ENCODE measurements at places on chromosomes 16 and 17.

DNA sequence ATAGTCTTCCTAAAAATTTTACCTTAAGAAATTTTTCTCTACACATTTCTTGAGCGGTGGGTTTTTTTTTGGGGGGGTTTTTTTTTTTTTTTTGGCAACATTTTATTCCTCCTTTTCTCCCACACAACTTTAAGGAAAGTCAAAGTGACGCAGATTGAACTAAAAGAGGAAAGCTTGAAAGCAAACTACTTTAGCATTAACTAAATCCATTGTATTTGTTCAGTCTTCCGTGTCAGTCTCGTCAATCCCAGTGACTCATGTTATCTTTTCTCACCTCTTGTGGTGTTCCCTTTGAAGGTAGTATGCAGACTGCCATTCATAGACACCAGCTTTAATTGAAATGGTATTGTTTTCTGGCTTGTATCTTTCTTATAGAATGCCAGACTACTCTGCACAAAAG, 39.3 kb downstream of the TADA2A start:
- DNase-seq = no peak

- no peak for DNase-seq
These were observed 17.1 kb upstream of the DOK4 start for GRCh38 chr16:57503366-57503765.

- no peak for DNase-seq
These were observed 4.2 kb upstream of the ALOX15 start for GRCh38 chr17:4645642-4646041.

DNA sequence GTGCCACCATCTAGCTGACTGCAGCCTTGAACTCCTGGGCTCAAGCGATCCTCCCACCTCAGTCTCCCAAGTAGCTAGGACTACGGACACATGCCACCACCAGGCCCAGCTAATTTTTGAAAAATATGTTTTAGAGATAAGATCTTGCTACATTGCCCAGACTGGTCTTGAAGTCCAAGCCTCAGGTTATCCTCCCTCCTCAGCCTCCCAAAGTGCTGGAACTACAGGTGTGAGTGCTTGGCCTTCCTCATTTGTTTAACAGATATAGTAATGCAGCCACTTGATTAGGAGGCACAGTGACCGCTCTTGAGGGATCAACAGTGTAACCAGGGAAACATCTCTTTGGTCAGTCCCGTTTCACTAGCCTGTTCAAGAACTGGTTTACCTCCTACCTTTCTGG, 35.1 kb downstream of the HLF start:
- DNase-seq = no peak

- DNase-seq = no peak
These were observed 65.9 kb upstream of the TNRC6C start for GRCh38 chr17:77892469-77893143.

- no peak for DNase-seq
These were observed 244.2 kb downstream of the GSG1L start for GRCh38 chr16:27819356-27819755.

- DNase-seq = no peak
These were observed 46.3 kb upstream of the ICAM2 start for GRCh38 chr17:64066716-64067115.

DNA sequence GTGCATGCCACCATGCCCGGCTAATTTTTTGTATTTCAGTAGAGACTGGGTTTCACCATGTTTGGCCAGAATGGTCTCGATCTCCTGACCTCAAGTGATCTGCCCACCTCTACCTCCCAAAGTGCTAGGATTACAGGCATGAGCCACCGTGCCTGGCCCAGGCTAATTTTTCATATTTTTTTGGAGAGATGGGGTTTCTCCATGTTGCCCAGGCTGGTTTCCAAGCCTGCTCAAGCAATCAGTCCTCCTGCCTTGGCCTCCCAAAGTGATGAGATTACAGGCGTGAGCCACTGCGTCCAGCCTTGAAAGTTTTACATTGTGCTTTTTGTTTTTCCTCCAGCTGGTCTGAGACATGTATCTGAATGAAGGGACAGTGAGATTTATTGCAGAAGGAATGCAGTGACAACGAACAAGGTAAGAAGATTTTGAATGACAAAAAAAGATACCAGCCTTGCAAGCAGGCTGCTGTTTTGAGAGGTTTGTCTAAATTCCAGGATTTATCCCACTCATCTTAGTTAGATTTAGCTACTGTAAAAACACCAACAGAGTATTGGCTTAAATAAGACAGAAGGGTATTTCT, 3.4 kb upstream of the ENGASE start:
- DNase-seq = no peak

DNA sequence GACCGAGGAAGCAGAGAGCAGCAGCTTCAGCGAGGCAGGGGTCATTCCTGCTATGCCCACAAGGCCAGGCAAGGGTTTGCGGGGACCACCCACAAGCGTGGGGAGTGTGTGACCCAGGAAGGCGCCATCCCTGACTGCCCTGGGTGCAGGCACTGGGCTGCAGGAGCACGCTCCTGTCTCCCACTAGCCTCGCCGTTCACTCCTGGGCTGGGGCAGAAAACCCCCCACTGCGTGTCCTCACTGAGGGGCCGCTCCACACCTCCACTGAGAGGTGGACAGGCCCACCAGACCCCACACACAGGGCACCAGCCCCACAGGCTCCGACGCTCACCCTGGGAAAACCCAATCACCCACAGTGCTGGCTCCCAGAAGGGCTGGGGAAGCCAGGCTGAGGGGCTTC, 56.1 kb downstream of the KLHDC4 start:
- no peak for DNase-seq

DNA sequence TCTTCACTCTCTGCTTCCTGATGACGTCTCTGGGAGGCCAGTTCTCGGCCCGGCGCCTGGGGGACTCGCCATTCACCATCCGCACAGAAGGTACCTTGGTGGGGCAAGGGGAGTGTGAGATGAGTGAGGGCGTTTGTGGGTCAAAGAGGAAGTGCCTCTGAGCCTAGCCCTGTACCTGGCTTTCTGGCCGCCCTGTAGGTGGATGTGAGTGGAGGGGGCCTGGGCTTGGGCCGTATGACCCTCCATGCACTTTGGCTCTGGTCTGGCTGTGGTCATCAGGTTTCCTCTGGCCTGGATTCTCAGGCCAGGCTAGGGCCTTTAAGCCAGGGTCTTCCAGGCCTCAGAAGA, 4.6 kb downstream of the MGAT5B start:
- DNase-seq = no peak

DNA sequence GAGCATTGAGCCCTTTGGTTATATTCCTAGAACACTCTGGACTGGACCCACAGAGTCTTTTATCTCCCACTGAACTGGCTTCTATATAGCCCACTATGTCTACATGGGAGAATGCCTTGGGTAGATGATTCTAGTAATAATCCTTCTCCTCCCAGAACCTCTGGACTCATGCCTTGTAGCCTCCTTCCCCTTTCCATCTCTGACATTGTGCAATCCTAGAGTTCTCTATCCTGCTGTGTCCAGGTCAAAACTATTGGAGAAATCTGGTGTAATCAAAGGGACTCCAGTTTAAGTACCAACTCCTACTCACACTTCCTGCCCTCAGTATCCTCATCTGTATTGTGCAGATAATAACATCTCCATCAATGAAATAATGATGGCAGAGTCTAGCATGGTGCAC, 9.1 kb downstream of the RCVRN start:
- no peak for DNase-seq

GRCh38 chr17:46903762-46904672, 18.9 kb upstream of the GOSR2 start:
- no peak for DNase-seq

GRCh38 chr17:78112518-78113471, 15.8 kb downstream of the TMC6 start:
- DNase-seq = peak; percentile 92

GRCh38 chr16:2749476-2749875, 3.0 kb upstream of the SRRM2 start:
- DNase-seq = no peak

DNA sequence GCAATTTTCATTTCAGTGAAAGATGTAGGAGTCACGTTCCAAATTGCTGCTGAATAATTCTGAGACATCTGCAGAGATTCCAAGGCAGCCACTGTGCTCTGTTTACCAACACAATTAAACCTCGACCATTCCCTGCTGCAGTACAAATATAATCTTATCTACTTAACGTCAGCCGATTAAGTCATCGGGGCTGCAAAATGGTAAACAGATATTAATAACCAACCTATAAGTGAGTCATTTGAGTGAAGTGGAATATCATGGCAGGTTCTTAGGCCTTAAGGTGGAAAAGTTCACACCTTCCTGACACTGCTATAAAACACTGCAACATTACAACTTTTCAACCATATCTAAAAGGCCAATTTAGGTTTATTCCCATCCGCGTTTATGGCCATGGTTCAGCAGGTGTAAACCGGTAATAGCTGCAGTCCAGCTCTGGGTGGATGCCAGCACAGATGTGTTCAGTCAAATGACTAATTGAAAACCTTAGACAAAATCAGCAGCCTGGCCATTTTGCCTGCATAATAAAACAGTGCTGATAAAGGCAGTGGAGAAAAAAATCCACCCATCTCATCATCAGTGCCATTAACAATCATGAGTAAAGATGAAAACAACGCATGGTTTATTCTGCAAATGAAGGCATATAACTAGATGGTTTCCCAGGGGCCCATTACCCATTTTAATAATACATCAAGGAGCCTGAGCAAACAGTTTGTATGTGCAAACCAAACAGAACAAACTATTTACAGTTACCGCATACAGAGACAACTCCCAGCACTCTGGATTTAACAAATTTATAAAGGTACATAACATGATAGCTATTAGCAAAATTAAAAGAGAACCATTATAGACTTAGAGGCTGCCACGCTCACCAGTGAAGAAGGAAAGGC, 202.9 kb upstream of the IRX3 start:
- DNase-seq = no peak

- no peak for DNase-seq
These were observed 9.6 kb downstream of the SLC7A6 start for GRCh38 chr16:68273896-68274295.

- DNase-seq = no peak
These were observed 31.0 kb upstream of the SLC5A10 start for GRCh38 chr17:18920911-18921441.

- no peak for DNase-seq
These were observed 9.7 kb downstream of the SPNS3 start for GRCh38 chr17:4443476-4443875.

GRCh38 chr16:78098087-78098486, 1.4 kb upstream of the WWOX start:
- no peak for DNase-seq

DNA sequence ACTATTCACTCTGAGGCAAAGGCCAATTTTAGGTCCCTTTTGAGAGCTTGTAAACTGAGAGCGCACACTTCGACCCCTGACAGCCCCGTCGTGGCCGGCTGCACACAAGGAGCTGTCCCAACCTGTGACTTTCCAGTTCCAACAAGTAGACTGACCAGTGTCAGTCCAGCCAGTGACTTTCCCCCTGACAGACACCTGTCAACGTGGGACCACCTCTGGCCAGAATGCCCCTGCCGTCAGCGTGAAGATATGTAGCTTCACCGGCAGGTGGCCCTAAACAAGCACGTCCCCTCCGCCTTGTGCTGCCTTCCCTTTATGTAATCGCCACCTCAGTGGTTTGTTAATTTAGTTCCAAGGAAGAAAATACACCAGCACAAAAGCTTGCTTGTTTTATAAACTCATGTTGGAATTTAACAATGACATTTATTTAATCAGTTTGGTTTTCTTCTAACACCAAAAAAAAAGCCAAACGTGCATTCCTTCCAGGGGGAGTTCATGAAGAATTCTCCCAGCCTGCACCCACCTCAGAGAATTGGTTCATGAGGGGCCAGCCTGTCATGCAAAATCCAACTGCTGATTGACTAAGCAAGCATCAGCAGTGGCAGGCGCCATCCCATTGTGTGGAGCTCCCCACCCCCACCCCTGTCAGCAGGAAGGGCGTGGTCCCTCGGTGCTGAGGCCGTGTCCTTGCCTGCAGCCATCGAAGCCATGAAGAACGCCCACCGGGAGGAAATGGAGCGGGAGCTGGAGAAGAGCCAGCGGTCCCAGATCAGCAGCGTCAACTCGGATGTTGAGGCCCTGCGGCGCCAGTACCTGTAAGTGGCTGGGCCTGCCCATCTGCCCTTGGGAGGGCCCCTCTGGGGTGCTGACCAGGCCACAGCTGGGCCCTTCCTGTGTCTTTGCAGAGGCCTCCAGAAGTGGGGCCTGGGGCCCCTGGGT, 33.9 kb downstream of the PLD6 start:
- DNase-seq = no peak

- no peak for DNase-seq
These were observed 37.2 kb downstream of the MFSD11 start for GRCh38 chr17:76775021-76775600.

GRCh38 chr16:67155295-67156142, 4.2 kb downstream of the TRADD start:
- DNase-seq = peak; percentile 81

GRCh38 chr17:35243561-35244340, 879 bp downstream of the SLFN5 start:
- no peak for DNase-seq

- DNase-seq = no peak
These were observed 7.5 kb upstream of the KREMEN2 start for GRCh38 chr16:2956579-2956956.

- DNase-seq = peak; percentile 85
These were observed 14.4 kb downstream of the HID1 start for GRCh38 chr17:74957935-74958740.

GRCh38 chr17:5667871-5668270, 83.6 kb upstream of the NLRP1 start:
- DNase-seq = no peak

DNA sequence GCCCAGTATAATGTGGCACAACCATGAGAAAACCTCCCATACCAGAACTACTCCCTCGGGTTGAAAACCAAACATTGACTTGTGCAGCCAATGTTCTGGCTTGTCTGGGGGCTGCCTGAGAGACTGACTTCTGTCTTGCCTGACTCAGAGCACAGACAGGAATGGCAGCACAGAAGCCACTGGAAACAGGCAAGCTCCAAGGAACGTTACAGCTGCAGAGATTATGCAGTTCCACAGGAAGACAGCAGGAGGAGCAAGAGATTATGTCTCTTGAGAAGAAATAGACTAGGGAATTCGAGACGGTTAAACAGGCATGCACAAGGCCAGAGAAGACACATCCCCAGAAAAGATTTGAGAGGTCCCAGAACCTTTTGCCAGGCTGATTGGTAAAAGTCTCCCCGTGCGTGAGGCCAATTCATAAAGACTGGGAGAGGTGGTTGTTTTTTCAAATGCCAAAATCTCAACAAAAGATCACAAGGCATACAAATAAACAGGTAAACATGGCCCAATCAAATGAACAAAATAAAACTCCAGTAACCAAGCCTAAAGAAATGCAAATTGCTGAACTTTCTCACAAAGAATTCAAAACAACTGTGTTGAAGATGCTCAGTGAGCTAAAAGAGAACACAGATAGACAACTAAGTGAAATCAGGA, 90.6 kb upstream of the CDH5 start:
- no peak for DNase-seq

DNA sequence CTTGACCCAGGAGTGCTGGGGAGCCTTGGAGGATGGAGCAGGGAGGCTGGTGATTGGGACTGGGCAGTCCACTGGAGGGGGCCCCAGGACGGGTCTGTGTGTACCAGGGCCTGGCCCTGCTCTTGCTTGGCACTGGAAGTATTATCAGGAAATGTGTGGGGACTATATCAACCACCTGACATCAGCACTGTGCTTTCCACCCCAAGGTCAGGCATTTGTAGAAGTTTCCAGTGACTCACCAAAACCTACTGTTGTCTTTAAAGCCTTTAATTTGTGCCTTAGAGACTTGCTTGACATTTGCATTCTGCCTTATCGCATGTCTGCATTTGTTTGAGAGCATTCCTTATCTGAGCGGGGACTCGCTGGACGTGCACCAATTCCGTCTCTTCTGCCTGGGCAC, 323.1 kb downstream of the FOXL1 start:
- no peak for DNase-seq

Measured in D721Med (cell line).